ENCODE measurements at places on chromosomes 6 and 20.

- no peak for DNase-seq
Observed at GRCh38 chr6:106694343-106694742, 65.0 kb downstream of the QRSL1 start.

GRCh38 chr20:8930726-8931125 lies 138.2 kb upstream of the PLCB4 start:
- no peak for DNase-seq

DNA sequence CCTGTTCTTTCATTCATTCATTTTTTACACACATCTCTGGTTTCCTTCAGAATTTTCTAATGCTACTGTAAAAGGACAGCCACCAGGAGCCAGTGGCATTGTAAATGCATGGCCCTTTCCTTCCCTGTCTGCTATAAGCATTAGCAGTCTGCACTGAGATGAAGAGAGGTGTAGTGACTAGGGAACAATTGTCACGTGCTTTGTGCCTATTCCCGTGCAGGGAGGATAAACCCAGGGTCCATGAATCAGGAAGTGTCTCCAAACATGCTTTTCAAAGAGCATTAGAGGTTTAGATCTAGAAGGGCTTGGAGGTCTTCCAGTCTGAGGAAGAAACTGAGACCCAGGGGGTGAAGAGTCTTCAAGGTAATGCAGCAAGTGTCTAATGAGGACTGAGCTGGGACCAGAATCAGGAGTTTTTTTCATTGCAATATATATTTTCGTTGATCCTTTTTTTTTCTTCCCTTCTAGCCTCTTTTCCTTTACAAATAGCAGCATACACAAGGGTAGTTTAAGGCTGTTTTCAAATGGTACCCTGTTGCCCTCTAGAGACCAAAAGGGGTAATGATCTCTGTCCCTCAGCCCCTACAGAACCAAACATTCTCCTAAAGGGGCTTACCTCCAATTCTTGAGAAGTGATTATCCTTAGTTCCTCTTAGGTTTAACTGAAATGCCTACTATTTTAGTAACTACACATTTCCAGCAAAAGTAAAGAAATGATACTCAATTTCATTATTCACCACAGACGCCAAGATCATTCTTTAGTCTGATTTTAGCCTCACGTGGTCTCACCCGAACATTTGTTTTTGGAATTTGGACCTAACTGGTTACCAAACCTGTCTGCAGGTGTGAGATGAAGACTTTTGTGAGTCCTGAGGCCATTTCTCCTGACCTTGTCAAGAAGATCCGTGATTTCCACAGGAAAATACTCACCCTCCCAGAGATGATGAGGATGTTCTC lies 6.6 kb downstream of the TRIM15 start:
- DNase-seq = peak; percentile 33

DNA sequence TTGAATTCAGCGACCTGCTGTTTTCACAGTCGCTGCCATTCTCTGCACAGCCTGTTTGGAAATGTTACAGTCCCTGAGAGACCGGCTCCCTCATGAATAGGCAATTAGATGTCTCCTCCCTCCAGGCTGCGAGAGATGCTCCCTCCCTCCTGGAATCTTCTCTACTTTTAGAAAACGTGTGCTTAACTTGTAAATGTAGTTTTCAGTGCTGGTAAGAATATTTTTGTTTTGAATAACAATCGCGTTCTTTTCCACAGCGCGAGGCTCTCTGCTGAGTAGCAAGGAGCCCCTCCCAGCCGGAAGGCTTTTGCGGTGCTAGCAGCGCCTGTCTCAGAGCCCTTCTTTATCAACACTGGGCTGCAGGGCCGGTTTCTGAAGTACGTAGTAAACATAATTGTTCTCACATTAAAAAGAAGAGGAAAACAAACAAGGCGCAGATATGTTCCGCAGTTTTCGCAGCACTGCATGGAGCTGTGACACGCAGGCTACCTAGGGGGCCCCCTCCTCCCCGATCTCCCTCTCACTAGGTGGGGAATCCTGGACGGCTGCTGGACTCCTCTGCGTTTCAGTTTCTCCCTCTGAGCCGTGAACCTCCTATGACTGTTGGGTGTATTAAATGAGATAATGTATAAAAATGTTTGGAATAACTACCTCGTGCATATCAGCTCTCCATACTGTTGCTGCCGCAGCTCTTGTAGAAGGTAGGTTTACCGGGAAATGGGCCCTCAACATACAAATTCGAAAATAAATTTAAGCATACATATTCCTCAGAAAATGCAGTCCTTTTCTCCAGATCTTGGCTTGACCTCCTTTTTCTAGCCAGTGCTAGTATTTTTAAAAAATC lies 79.0 kb upstream of the SPACA1 start:
- peak; percentile 9 for DNase-seq

DNA sequence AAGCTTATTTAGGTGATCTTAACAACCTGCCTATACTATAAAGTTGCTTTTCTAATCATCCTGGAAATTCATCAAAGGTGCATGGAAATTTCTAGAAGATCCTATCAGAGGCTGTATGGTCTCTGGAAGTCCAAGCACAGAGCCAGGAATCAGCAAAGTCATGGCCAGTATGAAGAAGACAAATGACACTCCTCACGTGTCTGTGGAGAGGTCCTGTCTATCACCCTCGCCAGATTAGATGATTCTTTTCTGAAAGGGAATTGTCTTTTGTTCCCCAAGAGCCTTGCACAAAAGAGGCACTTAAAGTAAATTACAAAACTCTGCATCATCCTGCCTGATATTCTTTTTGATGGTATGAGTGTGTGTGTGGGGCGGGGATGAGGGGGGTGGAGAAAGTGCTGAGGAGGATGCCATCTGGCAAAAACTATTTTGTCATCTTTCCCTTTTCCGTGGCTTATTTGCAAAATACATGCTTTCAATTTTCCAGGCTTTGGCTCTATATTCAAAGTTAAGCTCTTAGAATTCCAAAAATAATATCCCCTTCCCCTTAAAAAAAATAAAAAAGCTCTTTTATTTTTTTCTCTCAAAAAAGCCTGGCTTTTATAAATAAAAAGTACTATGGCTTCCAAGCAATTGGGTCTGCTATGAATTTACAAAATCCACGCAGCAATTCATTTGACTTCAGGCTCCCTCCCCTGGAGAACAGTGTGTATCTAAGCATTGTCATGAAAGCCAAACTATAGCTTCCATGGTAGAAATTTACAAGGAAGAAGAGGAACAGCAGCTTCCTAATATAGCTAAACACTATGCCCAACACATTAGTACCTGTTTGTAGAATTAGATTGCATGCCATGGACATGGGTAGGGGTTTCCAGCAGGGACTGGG lies 185.2 kb upstream of the ARG1 start:
- DNase-seq = no peak
